ENCODE measurements at places on chromosomes 3 and 15.
A peak's percentile ranks its signal among the peaks of the same experiment; 100 is the strongest.

- no peak for DNase-seq
Observed at GRCh38 chr15:40050788-40051470, 11.9 kb upstream of the SRP14 start.

DNA sequence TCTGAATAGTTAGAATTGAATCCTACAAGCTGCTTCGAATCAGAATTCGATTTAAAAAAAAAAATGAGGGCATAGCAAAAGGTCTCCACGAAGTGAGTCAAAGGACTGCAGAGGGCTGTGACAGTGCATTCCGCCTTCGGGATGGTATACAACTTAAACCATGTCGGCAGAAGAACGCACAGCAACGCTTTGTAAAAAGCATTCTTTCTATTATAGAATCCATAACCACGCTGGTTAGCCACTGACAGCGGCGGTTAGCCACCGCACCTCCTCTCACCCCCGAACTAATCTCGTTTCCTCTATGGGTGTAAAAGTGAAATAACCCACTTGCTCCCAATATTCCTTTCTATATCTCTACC is 664 bp upstream of the PIK3CA start:
- DNase-seq = no peak

GRCh38 chr3:15470849-15471248 is 43.5 kb downstream of the EAF1 start:
- DNase-seq = no peak

- peak; percentile 28 for DNase-seq
Observed at GRCh38 chr3:190345027-190345821, 23.0 kb upstream of the CLDN1 start.

GRCh38 chr3:123026565-123027291 is 835 bp downstream of the SEMA5B start:
- no peak for DNase-seq

- DNase-seq = no peak
Observed at GRCh38 chr3:12968541-12968940, 104.7 kb downstream of the IQSEC1 start.

GRCh38 chr3:126558336-126559071 is at the start of gene C3orf22:
C3orf22 (minus strand) TSS chr3:126558932; CDS start chr3:126553390, 5,542 bp downstream.
- DNase-seq = no peak

DNA sequence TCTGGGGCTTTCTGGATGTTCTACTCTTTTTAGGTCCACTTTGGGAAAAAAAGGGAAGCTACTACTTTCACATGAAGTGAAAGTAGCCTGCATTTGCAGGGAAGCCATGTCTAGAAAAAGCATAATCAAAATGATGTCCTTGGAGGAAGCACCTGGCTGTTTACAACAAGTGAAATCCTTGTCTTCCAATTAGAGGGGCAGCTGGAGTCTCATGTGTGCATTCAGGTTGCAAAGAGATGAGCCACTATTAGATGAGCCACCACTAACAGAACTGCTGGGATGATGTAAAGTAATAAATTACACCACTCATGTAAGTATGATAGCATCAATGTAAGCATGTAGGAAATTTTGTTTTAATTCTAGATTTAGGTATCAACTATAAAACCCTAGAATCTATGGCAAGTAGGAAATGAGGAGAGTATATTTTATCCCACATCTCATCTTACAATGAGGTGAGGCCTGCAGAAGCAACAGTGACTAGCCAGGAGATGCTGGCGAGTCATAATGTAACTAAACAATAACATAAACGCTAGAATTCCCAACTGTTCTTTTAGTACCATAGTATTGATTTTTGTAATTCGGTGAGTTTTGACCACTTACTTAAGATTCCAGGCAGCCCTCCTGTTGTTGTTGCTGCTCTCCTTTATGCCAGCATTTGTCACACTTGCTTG is 75.9 kb downstream of the TMEM108 start:
- DNase-seq = no peak

GRCh38 chr3:71689291-71689690 is 35.9 kb downstream of the EIF4E3 start:
- DNase-seq = no peak

DNA sequence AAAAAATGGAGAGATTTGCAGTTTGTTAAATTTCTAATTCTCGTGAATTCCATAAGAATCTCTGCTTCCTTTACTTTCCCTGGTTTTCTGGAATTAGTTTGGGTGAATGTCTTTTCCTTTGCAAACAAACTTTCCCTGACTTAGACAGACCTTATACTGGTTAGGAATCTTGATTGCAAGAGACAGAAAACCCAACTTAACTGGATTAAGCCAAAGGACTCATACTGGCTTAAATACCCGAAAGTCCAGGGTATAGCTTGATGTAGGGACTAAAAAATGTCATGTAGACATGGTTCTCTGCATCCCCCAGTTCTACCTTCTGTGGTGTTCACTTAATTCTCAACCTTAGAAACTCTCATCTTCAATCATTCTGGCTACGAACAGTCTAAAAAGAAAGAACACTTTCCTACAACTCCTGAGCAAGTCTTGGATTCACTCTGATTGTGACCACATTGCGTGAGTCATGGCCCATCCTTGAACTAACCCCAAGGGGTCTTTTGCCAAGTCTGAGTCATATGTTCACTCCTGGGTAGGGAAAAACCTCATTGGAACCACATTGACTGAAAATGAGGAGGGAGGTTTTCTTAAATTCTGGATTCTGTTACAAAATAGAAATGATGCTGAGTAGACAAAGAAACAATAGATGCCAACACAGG is 136.0 kb upstream of the DAZL start:
- DNase-seq = peak; percentile 60

- no peak for DNase-seq
Observed at GRCh38 chr15:56667517-56667916, 65.8 kb downstream of the ZNF280D start.

GRCh38 chr3:24336101-24336500 is 158.5 kb downstream of the THRB start:
- no peak for DNase-seq

- DNase-seq = peak; percentile 87
Observed at GRCh38 chr15:92803852-92804609, 96.1 kb upstream of the CHD2 start.

DNA sequence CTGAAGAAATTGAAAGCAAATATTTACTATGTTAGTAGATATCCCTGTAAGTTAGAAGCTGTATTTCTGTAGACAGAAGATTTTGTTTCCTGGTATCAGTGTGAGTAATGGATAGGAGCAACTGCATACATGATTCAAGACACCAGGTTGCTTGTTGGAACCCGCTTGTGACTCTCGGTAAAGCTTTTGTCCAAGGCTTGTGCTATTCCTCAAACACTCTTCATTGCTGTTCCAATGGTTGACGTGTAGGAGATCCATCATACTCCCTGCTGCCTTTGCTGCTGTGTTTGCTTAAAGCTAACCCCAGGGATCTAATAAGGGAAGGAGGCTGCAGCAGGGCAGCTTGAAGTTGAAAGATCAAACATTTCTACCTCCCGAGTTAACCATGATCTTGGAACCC is 160.1 kb downstream of the RSRC1 start:
- no peak for DNase-seq

DNA sequence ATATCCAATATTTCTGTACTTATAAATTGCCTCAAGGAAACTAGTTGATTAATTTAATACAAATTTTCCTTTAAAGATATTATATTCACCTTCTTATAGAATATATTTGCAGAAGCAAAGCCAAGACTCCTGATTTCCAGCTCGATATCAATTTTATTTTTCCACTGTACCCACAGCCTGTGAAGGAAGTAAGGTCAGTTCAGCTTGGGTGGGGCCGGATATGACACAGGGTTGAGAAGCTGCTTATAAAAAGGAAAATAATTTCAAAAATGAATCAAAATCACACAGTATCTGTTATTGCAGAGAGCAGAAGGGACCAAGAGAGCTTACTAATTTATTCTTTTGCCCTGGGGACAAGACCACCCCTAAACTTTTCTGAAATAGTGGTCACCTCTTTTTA is 491.4 kb downstream of the TUSC7 start:
- no peak for DNase-seq

DNA sequence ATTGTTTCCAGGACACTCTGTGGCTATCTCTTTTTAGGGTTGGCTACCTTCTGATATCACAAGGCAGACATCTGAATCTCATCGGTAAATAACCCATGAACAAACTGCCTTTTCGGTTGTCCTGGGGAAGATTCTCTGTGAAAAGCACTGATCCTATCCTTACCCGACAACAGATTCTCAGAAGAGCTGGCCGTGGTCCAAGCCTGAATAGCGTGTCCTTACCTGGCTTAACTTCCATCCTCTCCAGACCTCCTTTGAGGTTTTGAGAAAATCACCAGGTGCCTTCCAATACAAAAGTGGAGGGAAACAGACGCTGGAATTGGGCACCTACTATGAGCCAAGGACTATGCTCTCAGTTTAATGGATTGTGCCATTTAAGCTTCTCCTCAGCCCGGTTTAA is 87.4 kb upstream of the ARHGEF3 start:
- DNase-seq = no peak

GRCh38 chr3:106624154-106624553 is 753.1 kb upstream of the CCDC54 start:
- no peak for DNase-seq

DNA sequence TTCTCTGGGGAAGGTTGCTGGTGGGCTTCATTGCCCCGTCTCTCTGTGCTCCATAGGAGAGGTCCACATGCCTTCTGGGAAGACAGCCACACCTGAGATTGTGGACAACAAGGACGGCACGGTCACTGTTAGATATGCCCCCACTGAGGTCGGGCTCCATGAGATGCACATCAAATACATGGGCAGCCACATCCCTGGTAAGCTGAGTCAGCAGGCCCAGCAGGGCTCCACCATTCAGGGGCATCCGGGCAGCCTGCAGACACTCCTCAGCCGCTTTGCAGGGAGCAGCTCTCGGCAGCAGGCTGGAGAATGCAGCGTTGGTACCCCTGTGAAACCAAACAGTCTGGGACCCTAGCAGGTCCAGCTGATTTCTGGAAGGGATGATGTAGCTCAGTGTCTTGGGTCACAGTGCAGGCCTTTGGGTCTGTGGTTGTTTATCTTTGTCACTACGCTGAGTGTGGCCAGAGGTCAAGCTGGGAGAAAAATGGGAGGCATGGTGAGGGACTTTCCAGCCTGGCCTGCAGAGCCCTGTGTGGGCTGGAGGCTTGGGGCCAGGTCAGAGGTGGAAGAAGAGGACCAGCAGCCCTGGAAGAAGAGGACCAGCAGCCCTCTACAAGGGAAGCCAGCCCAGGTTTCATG is 67.2 kb downstream of the DNASE1L3 start:
- DNase-seq = no peak

- DNase-seq = no peak
Observed at GRCh38 chr3:141181819-141182218, 49.8 kb upstream of the PXYLP1 start.

DNA sequence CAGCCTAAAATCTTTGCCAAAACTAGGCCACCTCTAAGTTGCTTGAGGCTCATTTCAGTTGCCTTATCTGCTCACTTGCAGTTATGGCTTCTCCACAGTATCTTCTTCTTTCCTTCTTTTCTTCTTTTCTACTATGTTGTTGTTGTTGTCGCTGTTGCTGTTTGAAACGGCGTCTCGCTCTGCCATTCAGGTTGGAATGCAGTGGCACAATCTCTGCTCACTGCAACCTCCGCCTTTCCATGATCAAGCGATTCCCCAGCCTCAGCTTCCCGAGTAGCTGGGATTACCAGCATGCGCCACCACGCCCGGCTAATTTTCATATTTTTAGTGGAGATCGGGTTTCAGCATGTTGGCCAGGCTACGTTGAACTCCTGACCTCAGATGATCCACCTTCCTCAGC is 210.8 kb upstream of the NR2F2 start:
- no peak for DNase-seq

DNA sequence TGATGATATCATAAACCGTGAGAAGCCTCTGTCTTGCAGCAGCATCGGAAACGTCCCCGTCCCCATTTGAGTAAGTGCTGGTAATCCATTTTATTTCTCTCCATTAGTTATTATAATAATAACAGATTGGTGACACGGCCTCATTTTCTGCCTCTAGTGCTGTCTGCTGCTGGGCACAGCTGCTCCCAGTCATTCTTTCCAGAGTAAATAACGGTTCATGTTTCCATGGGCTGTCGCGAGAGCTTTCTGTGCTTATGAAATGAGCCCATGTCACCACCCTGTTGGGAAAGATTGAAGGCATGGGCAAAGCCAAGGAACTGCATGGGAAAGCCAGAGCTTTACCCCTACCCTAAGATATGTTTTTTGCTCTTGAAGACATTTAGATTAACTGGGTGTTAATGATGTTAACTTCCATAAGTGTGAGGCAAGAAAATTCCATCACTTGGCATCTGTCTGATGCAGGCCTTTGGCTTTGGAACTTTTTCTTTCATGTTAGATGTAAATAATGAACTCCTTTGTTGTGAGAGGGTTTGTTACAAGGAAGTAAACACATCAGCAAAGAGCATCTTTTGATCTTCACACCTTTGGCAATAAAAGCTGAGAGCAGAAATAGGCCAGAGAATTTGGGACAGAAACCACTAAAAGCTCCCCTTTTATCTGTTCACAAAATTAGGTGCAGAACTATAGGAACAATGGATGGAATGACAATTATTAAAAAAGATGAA is 141.8 kb downstream of the FILIP1L start:
- DNase-seq = no peak

GRCh38 chr3:66215106-66215505 is 5.7 kb upstream of the SLC25A26 start:
- DNase-seq = no peak

Measured in urothelium cell line (cell line).